ENCODE measurements at places on chromosomes 4 and X.

DNA sequence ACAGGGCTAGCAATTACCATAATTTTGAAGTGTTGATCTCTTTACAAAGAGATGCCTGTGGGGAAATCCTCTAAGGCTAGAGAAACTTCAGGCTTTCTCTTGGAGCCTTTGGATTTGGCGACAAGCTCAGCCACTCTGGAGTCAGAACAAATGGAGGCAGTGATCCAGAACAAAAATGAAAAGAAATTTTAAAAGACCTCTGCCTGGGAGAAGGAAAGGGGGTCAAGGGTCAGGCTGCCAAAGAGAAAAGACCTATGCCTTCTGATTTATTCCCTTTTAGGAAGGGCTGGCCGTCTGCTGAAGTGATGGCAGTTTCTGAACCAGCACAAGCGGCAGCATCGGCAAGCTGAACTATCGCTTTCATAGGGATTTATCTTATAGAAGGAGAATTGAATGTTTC, 140.8 kb upstream of the SFRP2 start:
- no peak for DNase-seq

GRCh38 chrX:44489515-44489914, 53.1 kb downstream of the FUNDC1 start:
- DNase-seq = no peak

GRCh38 chr4:8089862-8090261, 68.8 kb downstream of the ABLIM2 start:
- no peak for DNase-seq

GRCh38 chr4:60657041-60657440, 543.1 kb upstream of the ADGRL3 start:
- no peak for DNase-seq

GRCh38 chrX:143298663-143299241, 218.5 kb downstream of the SPANXN3 start:
- DNase-seq = no peak

DNA sequence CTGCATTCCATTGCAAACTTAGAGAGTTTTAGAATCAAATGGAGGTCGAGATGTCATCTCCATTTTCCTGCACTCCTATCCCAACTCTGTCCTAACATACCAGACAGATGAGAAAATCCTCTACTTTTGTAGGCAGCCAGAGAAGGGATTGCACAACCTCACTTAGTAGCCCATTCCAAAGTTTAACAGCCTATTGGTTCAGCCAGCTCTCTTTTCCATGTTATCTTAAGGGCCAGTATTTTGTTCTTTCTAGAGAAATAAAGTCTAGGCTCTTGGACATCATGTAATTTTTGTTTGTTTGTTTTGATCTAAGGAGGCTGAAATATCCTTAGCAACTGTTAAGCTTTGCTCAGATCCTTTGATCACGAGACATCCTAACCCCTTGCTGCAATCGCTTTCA, 173.0 kb downstream of the COX18 start:
- no peak for DNase-seq

GRCh38 chr4:11537846-11538245, 109.2 kb upstream of the HS3ST1 start:
- no peak for DNase-seq

DNA sequence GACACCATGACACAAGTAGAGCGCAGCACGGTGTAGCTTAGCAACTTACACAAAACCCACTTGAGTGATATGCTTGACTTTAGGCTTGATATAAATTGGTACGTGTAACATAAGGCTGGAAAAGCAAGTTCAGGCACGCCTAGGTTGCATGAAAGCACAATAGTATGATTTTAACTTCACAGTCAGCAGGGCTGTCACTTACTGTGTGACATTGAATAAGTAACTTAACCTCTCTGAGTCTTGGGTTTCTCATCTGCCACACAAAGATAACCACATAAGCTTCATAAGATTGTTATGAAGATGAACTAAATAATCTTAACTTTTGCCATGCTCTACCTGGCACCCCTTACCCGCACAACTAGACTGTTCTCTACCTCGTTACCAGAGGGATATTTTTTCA, 9.5 kb downstream of the SRD5A3 start:
- no peak for DNase-seq

DNA sequence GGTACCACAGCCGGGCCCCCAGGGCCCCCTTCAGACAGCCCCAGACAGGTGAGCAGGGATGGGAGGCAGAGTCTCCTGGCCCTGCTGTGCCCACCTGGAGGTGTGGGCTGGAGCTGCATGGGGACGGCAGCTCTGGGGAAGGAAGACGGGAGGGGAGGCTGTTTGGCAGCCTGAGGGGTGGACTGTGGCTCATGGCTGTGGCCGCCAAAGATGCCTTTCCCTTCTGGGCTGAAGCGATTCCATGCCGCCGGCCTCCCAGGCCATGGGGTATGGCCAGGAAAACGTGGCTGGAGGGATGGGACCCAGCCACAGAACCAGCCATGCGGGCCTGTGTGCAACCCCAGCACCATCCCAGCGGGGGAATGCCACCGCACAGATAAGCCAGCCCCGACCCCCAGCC, 65.7 kb downstream of the FAM53A start:
- no peak for DNase-seq

DNA sequence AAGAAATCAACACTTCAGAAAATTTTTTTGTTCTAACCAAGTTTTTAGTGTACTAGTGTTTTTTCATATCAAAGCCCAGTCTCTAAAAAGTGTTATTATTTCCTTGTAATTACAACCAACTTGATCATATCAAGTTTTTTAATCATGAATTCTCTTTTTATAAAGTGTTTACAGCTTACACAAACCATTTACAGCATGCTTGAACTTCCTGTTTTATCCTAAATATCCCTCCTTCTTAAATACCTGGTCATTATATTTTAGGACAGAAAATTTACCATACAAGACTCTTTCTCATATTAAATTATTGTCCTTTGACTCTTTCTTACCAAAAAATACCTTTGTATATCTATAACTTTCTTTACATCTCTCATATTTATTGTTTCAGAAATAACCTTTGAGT, 89.4 kb upstream of the NPY2R start:
- DNase-seq = no peak

DNA sequence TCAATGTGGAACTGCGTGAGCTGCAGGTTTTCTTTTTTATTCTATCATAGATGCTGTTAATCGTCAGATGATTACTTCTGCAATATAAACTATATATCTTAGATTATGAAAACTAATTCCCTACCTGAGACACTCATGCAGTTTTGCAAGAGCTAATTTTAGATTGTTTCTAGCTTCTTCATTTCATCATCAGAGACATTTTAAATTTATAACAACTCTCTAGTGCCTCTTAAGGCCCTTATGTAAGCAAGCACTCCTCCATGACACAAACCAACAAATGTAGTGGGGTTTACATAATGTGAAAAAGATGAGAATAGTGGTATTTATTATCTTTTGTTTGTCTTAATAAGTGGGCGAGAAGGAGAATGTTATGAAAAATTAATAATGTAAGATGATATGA, 170.2 kb upstream of the ETNPPL start:
- DNase-seq = no peak

DNA sequence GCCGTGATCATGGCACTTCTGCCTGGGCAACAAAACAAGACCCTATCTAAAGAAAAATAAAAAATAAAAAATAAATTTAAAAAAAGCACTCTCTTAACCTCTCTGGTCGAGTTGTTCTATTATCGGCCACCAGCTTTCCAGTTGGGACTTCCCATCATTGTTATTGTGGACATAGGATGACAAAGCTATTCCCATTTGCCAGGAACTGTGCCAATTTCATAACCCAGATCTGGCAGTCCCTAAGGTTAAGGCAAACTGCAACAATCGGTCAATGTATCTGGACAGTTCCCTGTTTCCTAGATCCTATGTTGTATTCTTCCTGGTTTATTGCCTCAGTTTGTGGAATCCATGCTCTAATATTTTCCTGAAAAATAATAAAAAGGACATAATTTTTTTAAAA, 17.8 kb upstream of the ANXA5 start:
- DNase-seq = no peak

GRCh38 chr4:7464259-7464655, 29.5 kb upstream of the PSAPL1 start:
- DNase-seq = no peak

GRCh38 chrX:128754130-128754529, 701.9 kb upstream of the ACTRT1 start:
- no peak for DNase-seq

GRCh38 chr4:187504974-187505797, 490.4 kb upstream of the ZFP42 start:
- no peak for DNase-seq

GRCh38 chr4:111064342-111064993, 441.6 kb upstream of the PITX2 start:
- DNase-seq = no peak

GRCh38 chr4:173258866-173259265, 75.3 kb downstream of the HMGB2 start:
- DNase-seq = no peak

GRCh38 chrX:6384371-6384770, 150.5 kb downstream of the VCX3A start:
- DNase-seq = no peak

- no peak for DNase-seq
Observed at GRCh38 chr4:25792200-25792791, 70.5 kb downstream of the SEL1L3 start.

DNA sequence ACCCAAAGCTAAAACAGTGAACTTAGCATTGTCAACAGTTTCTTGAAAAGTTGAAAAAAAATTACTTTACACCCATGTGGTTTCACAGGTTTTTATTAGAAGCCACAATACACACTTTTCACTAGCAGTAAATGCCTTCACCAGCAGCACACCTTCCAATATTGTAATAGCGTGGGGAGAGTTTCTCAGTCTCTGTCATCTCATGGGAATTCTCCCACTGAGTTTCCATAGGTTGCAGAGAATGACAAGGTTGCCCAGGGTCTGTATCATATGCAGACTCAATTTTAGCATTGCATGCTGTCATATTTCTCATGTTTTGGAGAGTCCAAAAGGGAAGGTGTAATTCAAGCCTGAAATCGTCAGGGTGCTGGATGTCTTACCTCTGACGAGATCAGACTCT, 486.1 kb upstream of the TENM3 start:
- no peak for DNase-seq

DNA sequence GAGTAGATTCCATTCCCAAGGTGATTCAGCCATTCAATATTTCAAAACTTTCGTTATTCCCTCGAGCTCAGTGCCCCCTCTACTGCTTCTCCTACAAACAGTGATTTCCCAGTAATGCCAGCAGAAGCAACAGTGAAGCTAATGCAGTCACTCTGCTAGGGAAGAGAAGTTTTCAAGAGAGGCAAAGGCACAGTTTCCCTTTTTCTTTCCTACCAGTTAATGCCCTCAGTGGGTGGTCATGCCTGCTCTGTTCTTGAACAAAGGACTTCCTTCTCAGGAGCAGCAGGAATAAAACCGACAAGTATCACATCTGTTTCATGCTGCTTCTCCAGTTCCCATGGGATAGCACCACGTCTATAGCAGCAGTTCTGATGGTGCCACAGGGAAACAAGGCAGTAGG, 317.2 kb downstream of the TENM3 start:
- no peak for DNase-seq

GRCh38 chr4:86011117-86011516, 348.7 kb downstream of the MAPK10 start:
- DNase-seq = no peak
